Activated T-helper 1 cell treated with anti-CD3 and anti-CD28 coated beads, Interleukin-12 subunit alpha, Interleukin-12 subunit beta, Interleukin-2, Interleukin-4 antibody, amounts not matched to agents 30 ng/mL and 10 ng/mL and 1 ng/mL, durations not matched to agents 14 hours and 24 hours and 36 hours (primary cell): ENCODE measurements at places on chromosomes 11 and 22. TPM values are rescaled to one million over a fixed set of nuclear protein-coding genes. Genes with fewer than 3 reads are reported as not detected.

Gene MAJIN
- total RNA-seq: not detected in 2 replicates

Gene PHLDA2
- 25.7 and 28.0 TPM in 2 replicates for total RNA-seq

GRCh38 chr11:111941963-111942362 is 4.8 kb downstream of the DIXDC1 start:
- no peak for DNase-seq

GRCh38 chr11:73422886-73423285 is 46.7 kb downstream of the RELT start:
- no peak for DNase-seq

DNA sequence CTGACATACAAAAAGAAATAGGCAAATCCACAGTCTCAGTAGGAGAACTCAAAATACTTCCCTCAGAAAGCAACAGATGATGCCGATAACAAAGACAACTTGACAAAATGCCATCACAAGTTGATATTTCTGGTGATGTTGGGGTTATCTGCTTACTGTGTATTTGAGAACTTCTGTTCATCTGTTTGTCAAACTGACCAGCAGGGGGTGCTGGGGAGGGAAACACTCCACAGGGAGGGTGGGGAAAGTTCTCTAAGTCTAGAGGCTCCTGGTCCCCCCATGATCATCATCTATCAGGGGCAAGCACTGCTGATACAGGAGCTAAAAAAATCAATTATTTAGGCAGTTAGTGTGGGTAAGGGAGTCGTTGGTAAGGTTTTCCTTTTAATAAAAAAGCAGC is 19.2 kb downstream of the GLYATL1 start:
- DNase-seq: no peak

GRCh38 chr22:47020166-47020565 is 257.7 kb downstream of the TBC1D22A start:
- DNase-seq: no peak

- DNase-seq: no peak
Observed at GRCh38 chr22:33415401-33415800, 357.2 kb upstream of the SYN3 start.

- no peak for DNase-seq
Observed at GRCh38 chr11:128200467-128200866, 386.9 kb downstream of the ETS1 start.

GRCh38 chr11:69300120-69301060 is 6.4 kb downstream of the MYEOV start:
- no peak for DNase-seq

- no peak for DNase-seq
Observed at GRCh38 chr11:20197881-20198280, 37.6 kb upstream of the DBX1 start.

- DNase-seq: no peak
Observed at GRCh38 chr22:47042116-47042825, 279.8 kb downstream of the TBC1D22A start.

- DNase-seq: no peak
Observed at GRCh38 chr11:115263799-115264656, 240.2 kb downstream of the CADM1 start.

- DNase-seq: no peak
Observed at GRCh38 chr11:8706673-8707432, 24.3 kb downstream of the RPL27A start.

- DNase-seq: no peak
Observed at GRCh38 chr22:46518038-46518437, 19.4 kb downstream of the CELSR1 start.

- no peak for DNase-seq
Observed at GRCh38 chr11:75775056-75775455, 6.5 kb downstream of the DGAT2 start.

GRCh38 chr22:38467904-38468442 is at the start of gene KDELR3:
Gene KDELR3 (plus strand): TSS chr22:38468096. CDS start chr22:38468234, 138 bp downstream.
- DNase-seq: peak; percentile 39

Gene SFI1
- total RNA-seq: 406 and 416 TPM in 2 replicates

- no peak for DNase-seq
Observed at GRCh38 chr22:22882033-22882717, 5.4 kb upstream of the IGLL5 start.

- no peak for DNase-seq
Observed at GRCh38 chr11:34546511-34547209, 33.1 kb upstream of the ELF5 start.

GRCh38 chr11:3914805-3915204 is 59.3 kb downstream of the STIM1 start:
- DNase-seq: no peak

DNA sequence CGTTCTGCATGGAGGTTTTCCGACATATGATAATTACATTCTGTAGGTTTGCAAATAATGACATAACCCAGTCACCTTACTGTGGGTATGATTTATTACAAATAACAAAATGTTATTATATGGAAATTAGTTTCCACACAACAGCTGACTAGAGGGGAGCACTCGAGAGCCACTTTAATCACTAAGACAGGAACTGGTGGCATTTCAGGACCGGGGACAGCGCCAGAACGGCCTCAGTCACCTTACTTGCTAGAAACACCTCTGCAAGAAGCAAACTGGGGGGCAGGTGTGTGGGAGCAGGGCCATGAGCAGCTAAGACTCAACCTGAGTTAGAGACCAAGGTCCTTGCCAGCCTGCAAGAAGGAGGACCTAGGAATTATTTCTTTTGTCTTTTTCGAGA is 199.9 kb downstream of the DSCAML1 start:
- DNase-seq: peak; percentile 23

DNA sequence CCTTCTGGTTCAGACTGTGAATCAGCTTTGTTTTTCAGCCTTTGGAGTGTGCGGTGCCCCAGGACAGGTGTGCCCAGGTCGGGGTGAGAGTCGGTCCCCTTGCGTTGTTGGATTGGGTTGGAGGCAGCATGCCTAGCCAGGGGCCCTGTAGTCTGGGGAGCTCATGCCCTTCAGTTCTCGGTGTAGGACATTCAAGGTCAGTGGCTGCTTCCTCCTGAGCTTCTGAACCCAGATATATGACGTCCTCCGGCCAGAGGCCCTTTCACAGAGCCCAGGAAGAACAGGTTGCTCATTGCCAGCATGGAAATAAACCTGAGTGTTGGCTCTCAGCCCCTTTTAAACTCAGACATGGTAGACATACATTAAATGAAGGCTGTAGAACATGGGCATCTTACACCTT is 2.7 kb downstream of the CSRP3 start:
- no peak for DNase-seq

Gene PAX6
- not detected in 2 replicates for total RNA-seq

DNA sequence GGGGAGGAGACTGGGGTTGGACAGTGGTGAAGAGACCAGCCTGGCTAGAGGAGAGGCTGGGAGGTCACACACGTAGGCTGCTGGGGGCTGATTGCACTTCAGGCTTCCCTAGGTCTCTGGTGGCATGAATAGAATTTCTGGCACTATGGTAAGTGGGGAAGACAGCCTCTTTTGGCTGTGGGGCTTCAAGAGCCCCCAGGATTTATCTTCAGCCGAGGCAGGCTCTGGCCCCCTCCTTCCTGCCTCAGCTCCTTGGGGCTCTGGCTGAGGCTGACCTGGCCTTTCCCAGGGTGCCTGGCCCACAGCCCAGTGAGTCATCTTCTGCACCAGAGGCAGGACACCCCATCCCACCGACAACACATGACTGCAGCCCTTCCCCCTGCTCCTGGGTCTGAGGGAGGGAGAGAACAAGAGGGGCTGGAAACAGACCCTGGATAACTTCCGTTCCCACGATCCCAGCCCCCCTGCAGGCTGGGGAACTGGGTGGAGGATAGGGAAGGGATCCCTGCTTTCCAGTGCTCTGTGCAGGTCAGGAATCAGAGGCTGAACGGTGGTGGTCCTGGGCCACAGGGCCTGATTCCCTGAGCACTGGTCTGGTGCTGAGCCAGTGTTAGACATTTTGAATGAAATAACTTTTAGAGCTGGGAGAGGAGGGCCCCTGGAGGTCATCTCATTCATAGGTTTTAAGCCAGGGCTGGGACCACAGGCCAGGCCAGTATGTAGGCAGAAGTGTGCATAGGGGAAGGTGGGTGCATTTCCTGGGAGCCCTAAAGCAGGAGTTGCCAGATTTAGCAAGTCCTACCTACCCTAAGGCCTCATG is 26.5 kb downstream of the ARHGEF17 start:
- no peak for DNase-seq

Gene KCNK7
- total RNA-seq: 1.6 and 2.0 TPM in 2 replicates

DNA sequence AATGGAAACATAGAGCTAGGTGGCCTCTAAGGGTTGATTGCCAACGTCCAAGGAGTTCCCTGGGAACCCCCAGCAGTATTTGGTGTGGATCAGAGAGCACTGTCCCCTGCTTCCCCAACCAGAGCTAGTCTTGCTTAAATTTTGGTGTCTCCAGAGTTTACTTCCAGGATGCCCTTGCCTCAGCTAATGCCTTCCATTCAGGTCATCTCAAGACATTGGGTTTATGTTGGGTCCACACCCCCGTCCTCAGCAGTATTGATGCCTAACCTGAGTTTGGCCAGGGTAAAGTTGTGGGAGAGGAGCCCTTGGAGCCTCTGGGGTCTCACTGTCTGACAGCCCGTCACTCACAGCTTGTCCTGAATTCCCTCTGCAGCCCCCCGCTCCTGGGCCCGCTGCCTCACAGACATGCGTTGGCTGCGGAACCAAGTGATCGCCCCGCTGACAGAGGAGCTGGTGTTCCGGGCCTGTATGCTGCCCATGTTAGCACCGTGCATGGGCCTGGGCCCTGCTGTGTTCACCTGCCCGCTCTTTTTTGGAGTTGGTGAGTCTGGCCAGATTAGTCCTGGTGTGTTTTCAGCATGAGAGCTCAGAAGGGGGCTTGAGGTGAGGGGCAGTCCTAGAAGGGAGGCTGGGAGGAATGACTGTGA is 1.4 kb downstream of the RCE1 start:
- DNase-seq: no peak

DNA sequence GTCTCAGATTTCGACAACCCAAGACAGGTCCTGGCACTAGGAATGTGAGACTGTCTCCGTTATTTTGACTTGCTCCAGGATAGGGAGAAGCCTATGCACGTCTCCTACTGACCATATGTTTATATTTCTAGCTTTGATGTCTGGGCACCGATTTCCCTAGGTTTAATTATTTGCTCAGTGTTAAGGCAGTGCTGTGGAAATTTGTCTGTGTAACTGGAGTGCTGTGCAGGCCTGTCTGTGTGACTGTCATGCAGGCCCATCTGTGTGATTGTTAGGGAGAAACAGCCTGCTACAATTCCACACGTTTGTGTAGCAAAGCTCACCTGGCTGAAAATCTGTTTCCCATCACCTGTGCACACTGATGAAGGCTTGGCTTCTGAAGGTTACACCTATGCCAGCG is 29.6 kb upstream of the HSPA8 start:
- DNase-seq: no peak

DNA sequence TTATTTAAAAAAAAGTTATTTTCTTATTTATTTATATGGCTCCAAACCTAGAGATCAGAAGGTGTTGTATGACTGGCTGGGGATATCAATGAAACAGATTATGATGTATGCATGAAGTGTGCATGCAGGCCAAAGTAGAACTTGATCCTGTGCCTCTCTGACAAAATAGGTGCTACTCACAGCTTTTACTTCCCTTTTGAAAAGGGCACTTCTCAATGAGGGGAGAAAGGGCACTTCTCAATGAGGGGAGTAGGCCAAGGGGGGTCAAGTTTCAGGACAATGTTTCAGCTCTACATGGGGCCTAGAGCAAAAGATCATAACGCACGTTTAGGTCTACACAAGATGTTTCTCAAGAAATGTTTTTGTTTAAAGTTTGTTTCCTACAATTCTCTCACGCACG is 397.5 kb downstream of the ETS1 start:
- DNase-seq: no peak
